Neuronal stem cell (in vitro differentiated cells): ENCODE measurements at places on chromosomes 3 and 15.
A peak's percentile ranks its signal among the peaks of the same experiment; 100 is the strongest.

GRCh38 chr3:4583416-4583815, 90.3 kb downstream of the ITPR1 start:
- no peak for DNase-seq

- no peak for DNase-seq
These were observed 20.9 kb downstream of the FBLN2 start for GRCh38 chr3:13569641-13570390.

GRCh38 chr3:180762866-180763265, 83.6 kb upstream of the CCDC39 start:
- DNase-seq: no peak

DNA sequence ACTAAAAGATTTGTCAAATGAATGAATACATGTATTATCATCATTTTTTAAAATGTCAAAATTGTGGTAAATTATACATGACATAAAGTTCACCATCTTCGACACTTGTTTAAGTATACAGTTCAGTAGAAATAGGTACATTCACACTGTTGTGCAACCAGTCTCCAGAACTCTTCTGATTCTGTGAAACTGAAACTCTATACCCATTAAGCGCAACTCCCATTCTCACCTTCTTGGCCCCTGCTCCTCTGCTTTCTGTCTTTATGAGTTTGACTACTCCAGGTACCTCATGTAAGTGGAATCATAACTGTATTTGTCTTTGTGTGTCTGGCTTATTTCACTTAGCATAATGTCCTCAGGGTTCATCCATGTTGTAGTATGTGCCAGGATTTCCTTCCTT, 50.1 kb upstream of the KBTBD8 start:
- DNase-seq: no peak

GRCh38 chr3:30555968-30556367, 50.4 kb upstream of the TGFBR2 start:
- no peak for DNase-seq

DNA sequence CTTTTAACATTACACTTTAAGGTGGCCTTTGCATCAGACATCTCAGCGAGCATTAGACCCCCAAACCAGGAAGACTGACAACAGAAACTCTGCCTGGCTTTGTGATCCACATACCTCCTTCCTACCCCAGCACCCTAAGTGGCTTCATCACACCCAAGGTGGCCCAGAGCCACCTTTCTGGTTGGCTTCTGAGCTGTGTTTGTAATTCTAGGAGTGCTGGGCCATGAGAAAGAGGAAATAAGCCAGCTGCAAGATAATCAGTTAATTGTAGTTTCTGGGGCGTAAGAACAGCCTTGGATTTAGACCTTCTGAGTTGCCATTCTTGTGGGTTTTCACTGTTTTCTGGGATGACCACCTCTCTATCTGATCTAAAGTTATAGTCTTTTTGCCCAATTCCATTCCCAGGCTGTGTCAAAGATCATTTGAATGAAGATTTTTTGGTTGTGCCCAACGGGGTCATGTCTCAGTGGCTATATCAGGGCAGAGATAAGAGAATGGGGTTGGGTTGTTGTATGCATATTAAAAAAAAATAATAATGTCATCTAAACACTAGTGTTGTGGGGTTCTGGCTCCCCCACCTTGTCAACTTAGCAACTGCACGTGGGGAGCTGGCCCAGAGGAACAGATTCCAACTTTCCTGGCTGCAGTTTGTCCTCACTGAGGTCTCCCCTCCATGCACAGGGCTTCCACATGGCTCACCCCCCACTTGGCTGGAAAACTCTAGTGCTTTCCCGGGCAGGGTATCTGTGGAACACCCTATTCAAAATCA, 234.8 kb upstream of the WNT5A start:
- DNase-seq: no peak

GRCh38 chr3:188469228-188469885, 315.4 kb downstream of the LPP start:
- DNase-seq: no peak

- no peak for DNase-seq
These were observed 31.3 kb upstream of the FAH start for GRCh38 chr15:80121546-80121945.

DNA sequence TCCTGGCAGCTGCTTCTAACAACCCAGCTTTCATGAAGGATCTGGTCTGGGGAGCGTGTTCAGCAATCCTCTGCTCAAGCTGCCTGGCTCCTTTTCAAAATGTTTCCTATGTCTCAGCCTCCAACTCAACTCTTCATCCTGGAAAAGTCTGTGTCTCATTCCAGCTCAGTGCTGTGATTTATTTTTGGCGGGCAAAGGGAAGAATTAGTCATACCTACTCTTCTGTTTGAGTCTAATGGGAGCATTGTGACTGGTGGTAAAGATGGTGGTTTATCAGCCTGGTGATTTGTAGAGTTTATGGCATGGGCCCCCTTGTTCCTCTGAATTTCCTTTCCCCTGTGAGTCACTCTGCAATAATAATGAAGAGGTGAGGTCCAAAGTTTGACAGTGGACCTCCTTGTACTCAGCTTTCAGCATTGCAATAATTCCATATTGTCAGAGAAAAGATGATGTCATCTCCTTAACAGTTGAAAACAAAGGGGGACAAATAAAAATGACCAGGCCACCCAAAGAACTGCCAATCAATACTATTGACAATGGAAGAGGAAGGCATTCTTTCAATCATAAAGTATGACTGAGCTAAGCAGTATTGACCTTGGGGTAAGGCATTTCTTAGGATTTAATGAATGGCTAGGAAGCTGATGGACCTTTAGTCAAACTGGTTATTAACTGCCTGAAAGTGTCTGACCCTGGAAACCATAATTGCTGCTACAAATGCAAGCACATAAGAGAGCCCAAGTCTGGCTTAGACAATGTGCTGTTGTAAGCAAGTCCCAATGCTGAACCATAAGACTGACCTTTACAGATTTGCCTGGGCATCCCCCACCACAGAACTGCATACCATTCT, 204.7 kb upstream of the MCTP2 start:
- DNase-seq: no peak

DNA sequence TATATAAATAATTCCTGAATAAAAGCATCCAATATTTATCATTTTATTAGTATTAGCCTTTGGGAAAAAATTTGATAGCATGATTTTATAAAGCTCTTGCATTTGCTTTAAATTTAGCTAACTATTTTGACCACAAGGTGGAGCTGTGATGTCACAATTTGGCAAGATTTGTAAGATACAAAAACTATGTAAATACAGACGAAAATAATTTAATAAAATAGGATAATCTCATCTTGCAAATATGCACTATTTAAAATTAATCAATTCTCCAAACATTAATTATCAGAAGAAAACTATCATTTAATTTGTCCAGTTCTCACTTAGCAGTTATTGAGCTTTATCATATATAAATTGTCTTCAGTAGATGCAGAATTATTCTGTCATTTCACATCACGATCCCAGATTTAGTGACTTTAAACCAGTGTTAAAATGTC, 95.4 kb downstream of the PLOD2 start:
- DNase-seq: peak; percentile 44

DNA sequence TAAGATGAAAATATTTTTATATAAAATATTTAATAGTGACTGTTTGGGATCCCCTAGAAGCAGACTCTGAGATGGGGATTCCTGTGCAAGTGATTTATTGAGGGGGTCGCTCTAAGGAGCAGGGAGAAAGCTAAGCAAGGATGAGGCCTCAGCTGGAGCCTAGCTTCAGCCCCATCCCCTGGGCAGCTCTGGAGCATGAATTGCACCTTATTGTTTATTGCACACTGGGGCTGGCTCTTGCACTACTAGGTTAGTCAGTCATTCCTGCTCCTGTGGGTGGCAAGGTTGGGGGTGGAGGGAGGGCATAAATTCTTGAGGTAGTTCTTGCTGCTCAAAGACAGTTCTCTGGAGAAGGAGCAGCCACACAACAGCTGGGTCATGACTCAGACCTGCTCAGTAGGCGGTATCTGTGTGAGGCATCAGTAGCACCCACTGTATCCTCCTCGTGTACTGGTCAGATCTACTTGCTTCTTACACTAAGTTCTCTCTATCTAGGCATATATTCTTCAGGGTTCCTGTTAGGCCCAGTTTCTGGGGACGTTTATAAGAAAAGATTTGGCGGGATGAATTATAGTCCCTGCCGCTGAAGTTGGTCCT, 27.2 kb upstream of the TNFSF10 start:
- no peak for DNase-seq

DNA sequence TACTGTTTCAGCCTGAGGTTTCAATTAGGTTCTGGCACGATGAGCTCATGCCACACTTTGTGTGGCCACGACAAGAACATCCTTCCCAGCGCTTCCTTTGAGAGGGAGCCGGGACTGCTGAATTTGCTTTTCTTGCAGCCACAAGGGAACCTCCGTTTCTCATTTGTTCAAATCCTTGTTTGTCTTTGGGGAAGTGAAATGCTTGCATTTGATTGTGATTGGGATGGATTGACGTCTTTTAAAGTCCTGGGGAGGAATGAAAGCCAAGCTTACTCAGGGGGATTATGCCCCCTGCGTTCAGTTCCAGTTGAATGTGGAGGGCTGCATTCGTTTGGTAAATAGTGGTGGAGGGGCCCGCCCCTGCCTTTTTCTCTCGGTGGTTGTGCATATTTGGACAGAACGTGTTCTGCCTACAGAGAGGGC, 277.6 kb downstream of the THSD4 start:
- peak; percentile 48 for DNase-seq

- peak; percentile 83 for DNase-seq
These were observed at the start of gene LAMB2 for GRCh38 chr3:49132437-49133225. LAMB2 (minus strand) TSS chr3:49133050; CDS start chr3:49132867, 183 bp downstream.

DNA sequence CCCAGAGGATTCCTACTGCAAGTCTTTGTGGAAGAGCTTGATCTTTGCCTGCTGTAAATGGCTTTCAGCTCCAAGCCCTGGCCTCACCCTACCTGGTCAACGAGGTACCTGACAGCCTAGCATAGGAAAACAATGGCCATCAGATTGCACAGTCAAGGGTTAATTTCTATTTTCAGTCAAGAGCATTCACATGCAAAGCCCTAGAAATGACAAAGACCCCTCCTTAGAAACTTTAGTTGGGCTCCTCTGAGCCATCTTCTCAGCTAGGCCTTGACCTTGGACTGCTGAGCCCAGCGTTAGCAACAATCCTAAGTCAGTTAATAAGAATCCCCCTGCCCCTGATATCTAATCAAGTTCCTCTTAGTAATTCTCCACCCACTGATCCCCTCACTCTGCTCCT, 18.5 kb downstream of the MESD start:
- no peak for DNase-seq

DNA sequence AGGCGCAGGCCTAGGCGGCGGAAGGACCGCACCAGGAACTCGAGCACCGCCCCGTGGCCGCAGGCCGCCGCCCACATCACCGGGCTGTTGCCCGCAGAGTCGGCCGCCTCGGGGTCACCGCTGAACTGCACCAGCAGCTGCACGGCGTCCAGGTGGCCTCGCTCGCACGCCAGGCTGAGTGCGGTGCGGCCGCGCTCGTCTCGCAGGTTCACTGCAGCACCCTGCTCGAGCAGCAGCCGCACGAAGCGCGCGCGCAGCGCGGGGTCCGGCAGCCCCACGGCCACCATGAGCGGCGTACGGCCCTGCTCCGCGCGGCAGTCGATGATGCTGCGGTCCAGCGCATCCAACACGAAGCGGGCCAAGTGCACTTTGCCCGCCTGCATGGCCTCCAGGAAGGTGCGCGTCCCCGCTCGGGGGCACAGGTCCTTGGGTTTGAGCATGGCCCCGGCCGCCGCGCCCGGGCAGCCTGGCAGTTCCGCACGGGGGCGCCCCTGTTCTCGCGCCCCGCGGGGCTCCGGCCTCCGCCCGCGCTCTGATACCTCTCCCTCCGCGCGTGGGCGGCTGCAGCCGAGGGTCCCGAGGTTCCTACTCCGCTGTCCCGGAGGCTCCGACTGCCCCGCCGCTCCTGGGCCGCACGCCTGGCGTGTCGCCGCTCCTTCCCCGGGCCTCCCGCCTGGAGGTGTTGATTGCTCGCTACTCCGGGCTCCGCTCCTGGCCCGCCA, 556 bp downstream of the ANKRD63 start:
- no peak for DNase-seq

DNA sequence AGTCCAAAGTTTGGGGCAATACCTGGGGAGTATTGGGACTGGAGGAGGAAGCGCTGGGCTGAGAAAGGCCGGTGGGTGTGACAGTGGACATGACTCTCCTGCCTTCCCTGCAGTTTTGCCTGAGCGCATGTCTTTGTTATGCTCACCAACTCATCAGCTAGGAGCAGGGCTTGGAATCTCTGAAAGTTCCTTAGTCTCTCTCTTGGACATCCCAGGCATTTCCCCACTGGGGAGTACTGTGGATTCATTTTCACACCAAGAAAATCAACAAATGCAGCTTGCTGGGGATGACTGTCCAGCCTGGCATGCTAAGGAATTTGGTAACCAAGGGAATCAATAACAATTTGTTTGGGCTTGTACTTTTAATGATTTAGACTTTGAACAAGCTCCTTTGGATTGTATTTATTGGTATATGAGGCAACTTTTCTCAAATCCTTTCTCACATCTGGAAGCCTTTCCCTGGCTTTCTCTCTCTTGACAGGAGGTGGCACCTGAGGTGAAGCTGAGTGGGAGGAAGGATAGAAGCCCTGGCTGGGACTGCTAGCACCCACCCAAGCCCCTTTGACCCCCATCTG, 48.5 kb upstream of the CHST2 start:
- DNase-seq: no peak
